ENCODE measurements at places on chromosomes 12 and 14.

DNA sequence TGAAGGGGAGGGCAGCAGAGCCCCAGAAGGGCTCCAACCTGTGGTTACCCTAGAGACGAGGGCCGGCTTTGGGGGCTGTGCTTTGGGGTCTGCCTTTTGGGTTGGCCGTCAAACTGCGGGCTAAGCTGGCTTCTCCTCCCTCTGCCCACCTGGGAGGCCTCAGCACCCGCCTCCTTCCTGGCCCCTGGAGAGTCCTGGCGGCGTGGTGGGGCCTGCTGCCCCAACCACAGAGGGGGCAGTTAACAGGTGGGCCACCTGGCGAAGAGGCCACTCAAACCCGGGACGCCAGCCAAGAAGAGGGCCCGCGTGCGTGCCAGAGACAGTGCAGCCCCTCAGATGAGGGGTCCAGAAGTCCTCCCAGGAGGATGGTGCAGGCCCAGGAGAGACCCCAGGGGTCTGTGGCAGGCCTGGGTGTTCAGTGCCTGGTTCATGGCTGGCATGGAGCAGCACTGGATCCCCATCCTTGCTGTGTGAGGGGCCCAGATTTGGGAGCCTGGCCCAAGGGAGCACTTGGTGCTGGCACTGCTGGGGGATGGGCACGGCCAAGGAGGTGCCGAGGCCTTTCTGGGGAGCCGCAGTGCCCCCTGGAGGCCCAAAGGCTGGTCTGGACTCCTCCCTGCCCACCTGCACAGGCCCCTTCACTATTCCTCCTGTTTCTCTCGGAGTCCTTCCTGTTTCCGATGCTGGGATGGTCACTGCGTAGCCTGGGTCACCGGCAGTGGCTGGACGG is 48.8 kb downstream of the LRCOL1 start:
- no peak for DNase-seq

DNA sequence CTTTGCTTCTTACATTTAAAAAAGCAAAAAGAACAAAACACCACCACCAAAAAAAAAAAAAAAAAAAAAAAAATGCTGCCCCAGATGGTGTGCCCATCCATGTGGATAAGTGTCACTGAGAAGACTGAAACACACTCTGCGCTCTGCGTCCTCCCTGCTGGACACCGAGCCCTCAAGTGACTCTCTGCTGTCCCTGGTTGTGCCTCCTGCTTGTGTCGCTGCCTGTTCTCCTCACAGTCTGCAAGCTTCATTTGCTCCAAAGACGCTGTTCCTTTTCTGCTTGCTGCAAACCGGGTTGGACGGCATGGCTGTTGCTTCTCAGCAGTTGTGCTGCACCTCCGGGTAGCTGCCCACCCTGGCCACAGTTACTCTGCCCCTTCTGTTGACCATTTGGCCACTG is 276.2 kb upstream of the ATP2B1 start:
- DNase-seq: no peak

GRCh38 chr12:74776378-74776777 is 238.7 kb downstream of the ATXN7L3B start:
- DNase-seq: no peak

DNA sequence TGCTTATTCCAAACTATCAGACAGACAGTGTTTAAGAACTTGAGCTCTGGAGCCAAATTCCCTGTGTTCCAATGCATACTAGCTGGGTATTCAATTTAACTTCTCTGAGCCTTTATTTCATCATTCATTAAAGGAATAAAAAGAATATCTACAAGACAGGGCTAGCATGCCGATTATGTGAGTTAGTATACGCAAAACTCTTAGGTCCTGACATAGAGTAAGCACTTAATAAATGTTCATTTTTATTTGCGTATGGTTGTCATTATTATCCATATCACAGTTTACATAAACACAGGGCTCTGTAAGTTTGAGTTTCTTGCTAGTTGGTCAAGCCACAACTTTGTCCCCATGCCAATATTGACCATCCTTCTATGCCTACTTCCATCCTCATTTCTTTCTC is 161.5 kb downstream of the NUAK1 start:
- no peak for DNase-seq

- no peak for DNase-seq
Measured at GRCh38 chr14:90757452-90757851, 58.8 kb downstream of the TTC7B start.

DNA sequence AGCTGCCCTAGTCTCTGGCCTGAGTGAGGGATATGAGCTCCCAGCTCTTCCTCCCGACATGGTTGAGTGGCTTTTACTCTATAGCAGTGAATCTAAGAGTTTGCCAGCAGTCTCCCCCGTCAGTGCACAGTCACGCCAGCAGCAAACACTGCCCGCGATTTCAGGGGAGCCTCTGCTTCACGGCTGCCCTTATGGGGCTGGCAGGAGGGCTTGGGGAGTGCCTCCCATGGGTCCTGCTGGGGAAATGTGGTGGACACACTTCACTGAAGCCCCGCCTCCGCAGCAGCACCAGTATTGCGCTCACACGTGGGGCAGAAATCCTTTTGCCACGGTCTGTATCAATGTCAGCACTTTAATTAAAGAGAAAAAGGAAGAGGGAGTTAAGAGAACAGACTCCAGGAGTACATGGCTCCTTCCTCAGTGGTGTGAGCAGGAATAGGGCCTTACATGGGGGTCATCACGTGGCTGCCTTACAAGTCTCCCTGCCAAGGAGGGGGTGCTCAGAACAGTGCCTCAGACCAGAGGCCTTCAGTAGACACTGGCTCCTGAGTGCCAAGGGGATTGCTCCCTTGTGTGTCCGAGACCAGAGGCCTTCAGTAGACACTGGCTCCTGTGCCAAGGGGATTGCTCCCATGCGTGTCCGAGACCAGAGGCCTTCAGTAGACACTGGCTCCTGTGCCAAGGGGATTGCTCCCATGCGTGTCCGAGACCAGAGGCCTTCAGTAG is 55.7 kb downstream of the SFSWAP start:
- DNase-seq: no peak

DNA sequence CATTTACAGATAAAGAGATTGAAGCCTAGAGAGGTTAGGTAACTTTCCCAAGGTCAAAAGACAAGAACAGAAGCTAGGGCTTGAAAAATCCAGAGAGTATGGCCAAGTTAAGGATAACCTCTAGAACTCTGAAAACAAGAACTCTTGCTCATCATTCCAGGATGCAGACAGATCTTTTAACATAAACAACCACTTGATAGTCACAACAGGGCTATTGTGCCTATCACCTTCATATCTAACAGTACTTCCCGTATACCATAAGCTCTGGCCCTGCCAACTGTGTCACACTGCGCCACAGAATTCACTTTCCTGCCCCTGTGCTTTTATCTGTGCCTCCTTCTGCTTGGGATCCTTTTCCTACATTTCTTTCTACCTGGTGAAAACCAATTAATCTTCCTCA is 18.2 kb downstream of the ERP29 start:
- DNase-seq: no peak

DNA sequence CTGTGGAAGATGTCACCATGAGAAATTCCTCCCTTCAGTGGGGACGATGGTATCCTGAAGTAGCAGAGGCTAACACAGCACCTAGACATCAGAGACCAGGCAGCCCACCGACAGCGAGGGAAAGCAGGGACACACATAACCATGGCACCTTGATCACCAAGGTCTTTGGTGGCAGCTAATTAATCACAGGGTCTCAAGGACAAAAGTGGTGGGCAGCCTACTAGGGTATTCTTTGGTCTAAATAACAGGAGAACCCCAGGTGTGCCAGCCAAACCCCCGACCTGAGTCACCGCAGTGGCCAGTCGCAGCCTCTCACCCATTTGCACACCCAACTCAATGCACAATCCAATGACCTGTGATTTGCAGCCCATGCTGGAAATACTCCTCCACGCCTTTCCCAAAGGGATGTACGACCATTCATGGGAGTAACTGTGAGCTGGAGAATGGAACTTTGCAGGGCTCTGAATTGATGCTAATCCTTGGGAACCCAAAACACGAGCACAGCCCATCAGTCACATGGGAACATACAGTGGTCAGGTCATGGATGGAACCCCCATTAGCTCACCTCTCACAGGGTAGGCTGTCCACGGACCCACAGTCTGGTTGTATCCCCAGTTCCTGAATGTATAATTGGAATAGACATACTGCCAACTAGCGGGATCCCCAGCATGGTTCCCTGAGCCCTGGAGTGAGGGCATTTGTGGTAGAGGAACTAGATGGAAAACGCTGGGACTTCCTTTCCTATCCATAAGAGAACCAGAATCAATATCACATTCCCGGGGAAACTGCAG is 58.7 kb upstream of the C14orf180 start:
- DNase-seq: no peak

DNA sequence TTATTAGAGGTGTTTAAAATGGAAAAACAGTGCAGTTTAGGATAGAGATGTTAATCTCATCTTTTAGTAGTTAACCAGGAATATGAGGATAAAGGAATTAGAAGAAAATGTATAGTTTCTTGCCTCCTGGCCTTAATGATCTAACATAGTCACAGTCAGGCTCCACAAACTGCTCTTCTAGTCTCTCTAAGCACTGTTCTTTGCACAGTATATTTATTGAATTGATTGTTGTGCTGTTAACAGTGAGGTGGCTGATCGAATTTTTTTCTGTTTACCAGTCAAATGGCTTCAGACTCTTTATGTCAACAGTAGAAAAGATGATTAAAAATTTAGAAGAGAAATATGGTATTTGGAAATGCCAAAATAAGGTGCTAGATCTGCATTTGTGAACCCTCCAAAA is 37.8 kb downstream of the ATF7IP start:
- no peak for DNase-seq

DNA sequence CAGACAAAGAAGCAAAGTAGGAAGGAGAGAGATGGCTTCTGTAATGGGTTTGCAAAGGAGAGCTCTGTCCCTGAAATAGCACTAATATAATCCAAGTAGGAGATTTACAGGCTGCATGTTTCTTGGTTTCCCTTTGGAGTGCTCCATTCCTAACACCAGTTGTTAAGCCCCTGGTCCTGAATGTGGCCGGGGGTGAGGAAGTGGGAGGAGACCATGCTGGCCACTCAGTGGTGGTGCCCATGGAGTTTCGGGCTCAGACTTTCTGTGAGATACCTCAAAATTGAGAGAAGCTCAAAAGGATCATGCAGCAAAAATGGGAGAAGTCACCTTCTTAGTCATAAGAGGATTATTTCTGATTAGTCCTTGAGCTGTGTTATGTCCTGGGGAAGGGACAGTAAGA is 88.5 kb downstream of the DAD1 start:
- DNase-seq: no peak

- no peak for DNase-seq
Measured at GRCh38 chr12:90301561-90302133, 593.0 kb upstream of the ATP2B1 start.

DNA sequence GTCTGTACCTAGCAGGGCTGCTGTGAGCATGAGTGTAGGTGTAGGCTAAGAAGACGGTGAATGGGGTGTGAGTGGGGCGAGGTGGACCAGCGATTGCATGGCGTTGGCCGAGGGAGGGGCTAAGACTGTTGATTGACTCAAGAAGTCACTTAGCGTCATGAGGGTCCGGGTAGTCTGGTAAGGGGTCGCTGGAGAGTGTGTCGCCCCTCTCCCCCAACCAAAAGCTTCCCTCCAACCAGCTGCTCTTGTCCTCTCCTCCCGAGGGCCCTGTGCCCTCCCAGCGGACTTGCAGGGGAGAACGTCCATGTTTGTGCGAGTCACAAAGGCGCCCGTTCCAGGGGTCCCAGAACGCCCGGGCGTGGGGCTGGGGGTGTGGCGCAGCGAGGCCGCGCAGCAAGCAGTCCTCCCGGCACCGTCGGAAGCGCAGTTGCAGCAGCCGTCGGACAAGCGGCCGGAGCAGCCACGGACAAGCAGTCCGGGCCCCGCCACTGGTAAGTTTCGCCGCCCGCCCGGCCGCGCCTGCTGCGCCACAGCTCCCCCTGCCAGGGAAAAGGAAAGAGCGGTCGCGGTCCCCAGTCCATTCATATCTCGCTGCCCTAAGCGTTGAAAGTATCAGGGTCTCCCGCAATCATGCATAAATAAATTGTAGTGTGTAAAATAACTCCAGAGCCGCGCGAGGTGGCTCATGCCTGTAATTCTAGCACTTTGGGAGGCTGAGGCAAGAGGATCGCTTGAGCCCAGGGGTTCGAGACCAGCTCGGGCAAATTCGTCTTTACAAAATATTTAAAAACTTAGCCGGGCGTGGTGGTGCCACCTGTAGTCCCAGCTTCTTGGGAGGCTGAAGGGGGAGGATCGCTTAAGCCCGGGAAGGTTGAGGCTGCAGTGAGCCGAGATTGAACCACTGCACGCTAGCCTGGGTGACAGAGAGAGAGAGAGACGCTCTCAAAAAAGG is at the start of gene CCDC63:
CCDC63 (plus strand) TSS at position 373 of the 952 bp plus-strand sequence. CDS start 5,968 bp downstream, outside the sequence.
- no peak for DNase-seq

DNA sequence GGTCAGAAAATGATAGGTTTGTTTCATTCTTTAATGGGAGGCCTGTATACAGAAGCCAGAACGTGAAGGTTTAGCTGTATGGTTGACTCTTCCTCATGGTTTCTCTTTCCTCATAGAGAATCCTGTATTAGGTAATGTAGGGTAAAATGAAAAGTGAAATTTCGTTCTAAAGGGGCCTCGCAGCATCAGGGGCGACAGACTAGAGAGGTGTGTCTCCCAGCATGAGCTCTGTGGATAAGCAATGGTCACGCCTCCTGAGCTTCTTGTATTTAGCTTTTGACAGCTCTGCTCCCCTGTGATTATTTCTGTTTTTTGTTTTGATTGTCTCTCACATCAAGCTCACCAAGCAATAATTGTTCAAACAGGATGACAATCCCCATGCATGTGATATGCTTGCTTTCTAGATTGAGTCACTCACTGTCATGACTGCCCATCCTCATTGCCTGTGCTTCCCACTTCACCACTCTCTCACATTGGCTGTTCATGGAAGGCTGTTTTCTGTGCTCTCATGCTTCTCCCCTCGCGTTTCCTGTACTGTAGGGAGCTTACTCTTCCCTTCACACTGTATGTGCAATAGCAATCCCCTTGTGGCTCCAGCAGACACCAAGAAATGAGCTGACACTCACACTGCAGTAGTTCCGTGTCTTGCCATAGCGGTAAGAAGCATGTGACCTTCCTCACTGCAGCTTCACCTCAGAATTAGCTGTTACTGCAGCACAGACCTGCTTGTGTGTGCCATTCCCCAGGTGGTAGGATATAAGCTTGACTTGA is 44.0 kb downstream of the RAD52 start:
- no peak for DNase-seq

DNA sequence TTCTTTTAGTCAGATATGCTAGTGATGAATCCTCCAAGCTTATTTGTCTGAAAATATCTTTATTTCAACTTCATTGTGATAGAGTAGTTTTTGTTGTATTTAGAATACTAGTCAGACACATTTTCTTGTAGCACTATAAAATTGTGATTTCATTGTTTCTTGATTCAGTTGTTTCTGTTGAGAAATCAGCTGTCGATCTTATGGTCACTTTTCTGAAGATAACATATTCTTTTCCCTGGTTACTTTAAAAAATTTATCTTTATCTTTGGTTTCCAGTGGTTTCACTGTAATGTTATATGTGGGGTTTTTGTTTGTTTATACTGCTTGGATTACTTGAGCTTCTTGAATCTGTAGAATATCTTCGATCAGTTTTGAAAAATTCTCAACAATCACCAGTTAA is 426.1 kb downstream of the SOX5 start:
- DNase-seq: no peak

GRCh38 chr12:75564852-75565251 is 53.4 kb upstream of the KRR1 start:
- no peak for DNase-seq

All from stimulated activated CD4-positive, alpha-beta T cell treated with anti-CD3 and anti-CD28 coated beads, TNF-alpha, amount 100 ng/mL, for 4 hours (primary cell).